ENCODE measurements at places on chromosomes 5 and 9.
A peak's percentile ranks its signal among the peaks of the same experiment; 100 is the strongest.

- DNase-seq: no peak
Observed at GRCh38 chr5:148401604-148402003, 17.8 kb downstream of the FBXO38 start.

- no peak for DNase-seq
Observed at GRCh38 chr5:150429410-150429873, 16.7 kb upstream of the CD74 start.

DNA sequence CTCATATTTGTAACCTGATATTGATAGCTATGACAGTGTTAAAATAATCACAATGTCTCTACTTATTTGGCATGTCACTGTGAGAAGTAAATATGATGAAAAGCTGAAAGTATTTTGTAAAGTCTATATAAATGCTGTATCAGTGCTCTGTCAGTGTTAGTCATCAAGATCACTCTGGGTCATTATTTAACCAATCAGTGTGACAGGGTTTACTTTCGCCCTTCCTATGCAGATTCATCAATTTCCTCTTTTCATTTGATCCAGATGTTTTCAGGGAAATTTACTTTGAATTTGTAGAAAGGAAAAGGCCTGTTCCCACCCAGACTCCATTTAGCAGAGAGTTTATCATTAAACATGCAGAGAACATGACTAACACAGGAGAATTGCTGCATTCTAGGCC is 9.9 kb upstream of the PCSK5 start:
- DNase-seq: no peak

DNA sequence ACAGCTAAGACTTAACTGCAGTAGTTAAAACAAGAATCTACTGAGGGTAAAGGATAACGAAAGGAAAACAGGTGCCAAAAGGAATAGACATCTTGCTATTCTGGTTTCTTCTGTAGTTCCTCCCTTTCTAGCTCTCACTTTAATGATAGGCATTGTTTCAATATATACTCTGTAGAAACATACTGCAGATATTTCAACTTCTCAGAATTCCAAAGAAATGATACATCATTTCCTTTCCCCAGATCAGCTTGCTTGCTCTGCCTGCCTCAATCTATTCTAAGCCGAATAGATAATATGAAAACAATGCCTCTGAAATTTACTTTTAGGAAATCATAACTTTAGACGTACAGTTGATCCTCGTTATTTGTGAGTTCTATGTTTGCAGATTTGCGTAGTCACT is 46.3 kb downstream of the ACO1 start:
- no peak for DNase-seq

- DNase-seq: no peak
Observed at GRCh38 chr5:55134053-55134722, 25.8 kb upstream of the GPX8 start.

- DNase-seq: no peak
Observed at GRCh38 chr9:92424340-92424739, at the start of gene OMD. TSS of gene OMD (minus strand) at chr9:92424471. CDS start at chr9:92417558, 6,913 bp downstream.

DNA sequence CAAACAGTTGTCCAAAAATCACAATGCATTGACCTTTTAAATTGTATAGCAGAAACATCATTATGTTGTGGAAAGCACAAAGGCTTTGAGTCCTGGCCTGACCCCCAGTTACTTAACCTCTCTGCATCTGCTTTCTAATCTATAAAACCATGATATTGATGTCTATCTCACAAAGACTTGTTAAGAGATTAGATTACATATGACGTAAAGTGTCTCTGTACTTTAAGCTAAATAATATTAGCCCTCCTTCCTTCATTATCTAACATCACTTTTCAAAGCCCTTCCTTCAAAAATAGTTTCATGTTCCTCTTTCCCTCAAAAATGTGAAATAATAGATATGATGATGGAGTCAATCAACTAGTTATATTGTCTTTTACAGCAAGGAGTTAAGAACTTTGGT is 3.4 kb downstream of the ADAMTS6 start:
- DNase-seq: no peak

- DNase-seq: no peak
Observed at GRCh38 chr9:131873335-131873734, 133.5 kb upstream of the RAPGEF1 start.

DNA sequence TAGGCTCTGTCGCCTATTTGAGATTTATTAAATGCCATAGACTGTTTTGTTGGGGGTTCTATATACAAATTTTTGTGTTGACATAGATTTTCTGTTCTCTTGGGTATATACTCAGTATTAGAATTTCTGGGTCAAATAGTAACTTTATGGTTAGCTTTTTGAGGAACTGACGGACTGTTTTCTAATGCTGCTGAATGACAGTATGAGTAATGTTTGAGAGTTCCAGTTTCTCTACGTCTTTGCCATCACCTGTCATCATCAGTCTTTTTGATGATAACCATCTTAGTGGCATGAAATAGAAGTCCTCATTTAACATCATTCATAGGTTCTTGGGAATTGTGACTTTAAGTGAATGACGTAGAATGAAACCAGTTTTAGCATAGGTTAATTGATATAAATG is 60.1 kb downstream of the CCDC171 start:
- no peak for DNase-seq

DNA sequence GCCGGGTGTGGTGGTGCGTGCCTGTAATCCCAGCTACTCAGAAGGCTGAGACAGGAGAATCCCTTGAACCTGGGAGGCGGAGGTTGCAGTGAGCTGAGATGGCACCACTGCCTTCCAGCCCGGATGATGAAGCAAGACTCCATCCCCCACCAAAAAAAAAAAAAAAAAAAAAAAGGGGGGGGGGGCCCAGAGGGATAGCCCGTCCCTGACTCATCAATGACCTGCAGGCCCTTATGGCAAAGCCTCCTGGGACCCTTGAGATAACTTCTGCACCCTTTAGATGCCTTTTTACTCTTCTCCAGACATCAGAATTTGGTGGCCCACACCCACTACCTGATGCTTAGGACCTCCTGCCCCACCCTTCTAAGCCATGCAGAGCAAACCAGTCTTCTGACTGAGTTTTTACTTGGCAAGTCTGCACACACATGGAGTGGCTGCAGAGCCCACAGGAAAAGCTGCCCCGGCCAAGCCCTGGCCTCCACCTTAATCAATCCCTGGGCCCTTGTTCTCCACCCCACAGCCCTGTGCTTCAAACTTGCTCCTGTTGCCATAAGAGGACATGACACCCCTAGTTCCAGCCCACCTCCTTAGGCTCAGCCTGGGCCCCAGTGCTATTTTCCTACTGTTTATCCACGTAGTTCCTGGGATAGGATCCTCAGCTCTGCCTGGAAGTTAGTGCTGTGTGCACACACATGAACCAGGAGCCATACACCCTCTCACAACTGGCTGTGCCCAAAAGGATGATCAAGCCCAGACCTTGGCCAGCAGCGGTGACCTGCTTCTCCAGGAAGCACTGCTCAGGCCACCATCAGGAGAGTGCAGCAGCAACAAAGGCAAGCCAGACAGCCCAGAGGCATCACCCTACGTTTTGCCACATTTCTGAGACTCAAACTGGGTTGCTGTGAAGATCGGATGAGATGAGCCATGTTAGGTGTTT is 5.1 kb downstream of the MGAT1 start:
- no peak for DNase-seq

DNA sequence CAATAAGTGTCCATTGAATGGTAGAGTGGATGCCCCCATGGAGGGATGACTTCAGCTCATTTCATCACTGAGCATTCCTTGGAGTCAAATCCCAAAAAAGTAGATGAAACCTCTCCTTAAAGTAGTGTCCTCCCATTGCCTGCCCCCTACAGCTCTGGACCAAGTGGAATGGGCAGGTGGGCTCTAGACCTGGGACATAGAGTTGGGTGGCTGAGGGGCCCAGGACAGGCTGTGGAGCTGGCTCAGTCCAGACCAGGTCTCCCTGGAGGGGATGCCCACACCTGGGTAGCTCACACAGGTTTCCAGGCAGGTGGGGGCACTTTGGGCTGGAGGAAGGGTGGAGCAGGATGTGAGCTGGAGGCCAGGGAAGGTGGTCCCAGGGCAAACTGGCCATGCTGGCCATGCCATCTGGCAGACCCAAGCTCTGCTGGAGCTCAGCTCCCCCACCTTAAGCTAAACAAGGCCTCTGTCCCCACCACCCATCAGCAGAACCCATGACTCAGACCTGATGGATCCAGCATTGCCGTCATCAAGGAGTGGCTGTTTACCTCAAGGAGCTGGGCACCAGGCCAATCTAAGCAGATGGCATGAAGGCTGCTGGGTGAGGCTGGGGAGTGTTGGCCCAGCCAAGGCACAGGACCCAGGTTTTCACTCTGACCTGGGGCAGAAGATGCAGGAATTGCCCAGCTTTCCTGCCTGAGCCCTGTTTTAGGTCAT is 6.2 kb upstream of the SPINK4 start:
- DNase-seq: no peak

DNA sequence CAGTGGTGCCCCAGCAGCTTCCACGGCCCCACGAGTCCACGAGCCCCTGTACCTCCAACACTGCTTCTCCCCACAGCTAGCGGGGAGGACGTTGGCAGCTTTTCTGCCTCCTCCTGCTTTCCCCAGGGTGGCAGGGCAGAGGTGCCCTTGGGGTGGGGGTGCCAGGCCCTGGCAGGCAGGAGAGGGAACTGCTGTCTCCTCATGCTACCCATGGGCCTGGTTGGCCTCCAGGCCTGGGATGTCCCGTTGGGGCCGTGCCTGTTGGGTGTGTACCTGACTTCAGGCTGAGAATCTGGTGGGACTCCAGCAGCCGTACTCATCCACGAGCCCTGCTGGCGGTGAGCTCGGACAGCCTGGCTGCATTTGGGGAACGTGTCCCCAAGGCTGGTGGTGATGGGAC is 27.3 kb downstream of the RXRA start:
- no peak for DNase-seq

DNA sequence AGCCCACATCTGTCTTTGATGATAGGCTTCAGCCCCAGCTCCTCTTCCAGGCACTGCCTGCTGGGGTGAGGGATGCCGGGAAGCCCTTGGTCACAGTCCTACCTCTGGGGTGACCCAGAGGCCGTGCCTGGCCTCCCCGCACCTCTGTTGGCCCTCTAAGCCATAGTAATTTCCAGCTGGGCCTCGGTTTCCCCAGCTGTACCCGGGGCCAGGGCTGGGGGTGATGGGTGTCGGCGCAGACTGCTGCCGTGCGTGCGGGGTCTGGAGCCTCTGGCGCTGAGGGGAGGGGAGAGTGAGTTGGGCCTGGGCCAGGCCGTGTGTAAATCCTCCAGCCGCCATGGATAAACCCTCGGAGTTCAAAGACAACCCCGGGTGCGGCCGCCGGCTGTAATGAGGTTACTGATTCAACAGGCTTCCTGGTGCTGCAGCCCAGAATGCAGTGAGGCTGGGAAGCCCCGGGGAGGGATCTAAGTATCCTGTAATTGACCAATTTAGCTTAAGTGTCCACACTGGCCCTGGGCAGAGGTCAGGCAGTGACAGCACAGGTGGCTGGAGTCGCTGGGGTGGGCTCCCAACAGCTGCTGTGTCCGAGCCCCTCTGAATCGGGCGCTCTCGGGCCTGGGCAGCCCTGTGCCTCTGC is 7.1 kb downstream of the RXRA start:
- DNase-seq: no peak

DNA sequence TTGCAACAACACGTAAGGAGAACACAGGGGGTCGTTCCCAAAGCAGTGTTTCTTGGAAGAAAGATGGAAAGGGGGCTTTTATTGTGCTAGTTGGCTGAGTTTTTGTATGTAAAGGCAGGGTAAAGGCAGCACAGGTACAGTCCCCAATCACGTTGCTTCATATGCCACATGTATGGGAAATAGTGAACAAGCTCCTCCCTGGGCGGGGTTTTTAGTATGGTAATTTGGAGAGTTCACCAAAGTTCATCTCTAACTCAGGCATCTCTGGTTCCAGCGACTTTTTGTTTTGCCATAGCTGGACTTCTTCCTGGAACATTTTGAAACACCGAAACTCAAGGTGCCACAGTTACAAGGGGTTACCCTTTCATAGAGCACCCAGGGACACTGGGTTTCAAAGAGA is 133.9 kb downstream of the CAAP1 start:
- DNase-seq: no peak

GRCh38 chr5:1152771-1153282 is 41.0 kb upstream of the SLC12A7 start:
- no peak for DNase-seq

DNA sequence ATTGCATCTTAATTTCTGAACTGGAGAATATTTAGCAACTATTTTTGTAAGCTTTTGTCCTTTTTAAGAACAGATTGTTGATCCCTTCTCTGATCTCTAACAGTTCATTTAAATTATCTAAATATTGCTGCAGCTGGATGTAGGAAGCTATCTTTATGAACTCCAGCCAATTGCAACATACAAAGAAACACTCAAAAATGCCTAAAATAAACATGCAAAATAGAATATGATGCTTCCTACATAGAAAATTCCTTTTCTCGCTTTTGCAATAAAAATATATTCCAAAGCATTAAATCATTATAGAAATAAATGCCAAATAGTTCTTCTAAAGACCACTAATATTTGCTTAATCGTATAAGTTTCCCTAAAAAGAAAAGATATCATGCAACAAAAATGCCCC is 218.6 kb downstream of the LURAP1L start:
- no peak for DNase-seq

GRCh38 chr5:170494041-170494440 is 9.8 kb upstream of the KCNIP1 start:
- DNase-seq: no peak

GRCh38 chr9:80881940-80882339 is 807.4 kb downstream of the TLE1 start:
- DNase-seq: no peak

- peak; percentile 60 for DNase-seq
Observed at GRCh38 chr9:137029058-137029936, 1.3 kb upstream of the ABCA2 start.

GRCh38 chr5:89988998-89989655 is 420.4 kb downstream of the CETN3 start:
- DNase-seq: no peak
